ENCODE measurements at places on chromosomes 16 and 17.

- no peak overlapping the region for H3K4me3 ChIP-seq
- no peak overlapping the region for H3K27ac ChIP-seq
- DNase-seq = no peak
- H3K36me3 ChIP-seq = no peaks in the 10 kb centered on the region
Measured at GRCh38 chr16:80731915-80732314, 72.5 kb downstream of the CDYL2 start.

DNA sequence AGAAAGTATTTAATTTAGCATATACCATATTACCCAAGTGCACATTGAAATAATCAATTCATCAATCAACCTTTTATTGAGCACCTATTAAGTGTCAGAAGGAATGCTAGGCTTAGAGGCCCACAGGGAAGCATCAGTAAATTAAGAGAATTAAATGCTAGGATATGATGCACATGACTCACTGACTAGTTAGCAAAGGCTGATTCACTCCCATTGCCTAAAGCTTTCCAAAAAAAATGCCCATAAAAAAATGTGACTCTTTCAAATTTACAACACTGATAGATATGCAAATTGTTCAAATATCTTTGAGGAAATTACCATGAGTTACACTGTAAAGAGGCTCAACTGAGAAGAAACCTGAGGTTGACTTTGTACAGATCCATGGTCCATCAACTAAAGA lies 883.3 kb downstream of the CDH11 start:
- H3K36me3 ChIP-seq = no peaks in the 10 kb centered on the region
- H3K4me3 ChIP-seq = no peak overlapping the region
- H3K27me3 ChIP-seq = no peaks in the 10 kb centered on the region

GRCh38 chr16:35194681-35195080 lies 1735.3 kb downstream of the TP53TG3F start:
- no peaks in the 10 kb centered on the region for H3K36me3 ChIP-seq
- no peaks in the 10 kb centered on the region for H3K4me1 ChIP-seq
- no peak for DNase-seq
- no peak overlapping the region for H3K4me3 ChIP-seq
- H3K27me3 ChIP-seq = no peaks in the 10 kb centered on the region
- no peak overlapping the region for H3K27ac ChIP-seq

DNA sequence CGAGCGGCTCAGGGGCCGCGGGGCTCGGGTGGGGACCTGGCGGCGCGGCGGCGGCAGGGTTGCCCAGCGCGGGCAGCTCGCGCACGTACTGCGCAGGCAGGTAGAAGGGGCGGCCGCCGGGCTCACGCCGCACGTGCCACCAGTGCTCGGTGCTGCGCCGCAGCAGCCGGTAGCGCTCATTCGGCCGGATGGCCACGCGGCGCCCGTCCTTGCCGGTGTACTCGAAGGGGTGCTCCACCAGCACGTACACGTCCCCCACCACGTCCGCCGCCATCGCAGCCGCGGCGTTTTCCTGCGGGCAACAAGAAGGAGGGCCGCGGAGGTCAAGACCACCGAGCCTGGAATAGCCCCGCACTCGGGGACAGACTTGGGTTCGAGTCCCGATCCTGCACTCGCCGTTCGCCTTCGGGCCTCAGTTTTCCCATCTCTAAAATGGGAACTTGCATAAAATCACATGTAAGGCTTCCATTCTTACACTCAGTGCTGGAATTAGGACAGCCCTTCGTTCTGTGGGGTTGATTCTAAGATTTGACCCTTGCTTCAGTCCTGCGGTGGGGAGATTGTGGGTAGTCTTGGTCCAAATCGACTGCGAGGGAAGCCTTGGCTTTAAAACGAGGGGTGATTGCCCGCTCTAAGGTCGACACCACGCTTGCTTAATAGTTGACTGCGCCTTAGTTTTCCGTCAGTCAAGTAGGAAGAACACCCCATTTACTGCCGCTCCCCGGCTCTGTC lies 2.5 kb downstream of the ARHGAP27 start:
- peaks cover 2% of the 10 kb centered on the region for H3K36me3 ChIP-seq
- no peak overlapping the region for H3K4me3 ChIP-seq
- 0 out of 2 replicates have a peak overlapping the region, but pooled peaks have one; percentile 23 for H3K27ac ChIP-seq
- DNase-seq = no peak
- H3K4me1 ChIP-seq = no peaks in the 10 kb centered on the region

DNA sequence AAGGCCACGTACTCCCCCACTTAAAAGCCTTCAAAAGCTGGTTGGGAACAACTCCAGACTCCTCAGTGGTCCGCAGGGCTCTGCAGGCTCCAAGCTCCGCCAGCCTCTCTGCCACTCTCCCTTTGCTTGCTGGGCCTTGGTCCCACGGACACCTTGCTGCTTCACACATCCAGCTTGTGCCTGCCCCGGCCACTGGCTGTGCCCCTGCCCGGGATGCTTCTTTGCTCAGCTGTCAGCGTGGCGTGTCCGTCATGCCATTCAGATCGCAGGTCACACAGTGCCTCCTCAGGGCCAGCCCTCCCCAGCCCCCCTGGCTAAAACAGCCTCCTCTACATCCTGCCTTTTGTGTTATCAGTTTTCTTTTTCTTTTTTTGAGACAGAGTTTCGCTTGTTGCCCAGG lies 11.8 kb downstream of the ASPHD1 start:
- H3K27ac ChIP-seq = no peak overlapping the region
- H3K36me3 ChIP-seq = no peaks in the 10 kb centered on the region
- H3K4me1 ChIP-seq = no peaks in the 10 kb centered on the region
- no peaks in the 10 kb centered on the region for H3K27me3 ChIP-seq
- no peak for DNase-seq

DNA sequence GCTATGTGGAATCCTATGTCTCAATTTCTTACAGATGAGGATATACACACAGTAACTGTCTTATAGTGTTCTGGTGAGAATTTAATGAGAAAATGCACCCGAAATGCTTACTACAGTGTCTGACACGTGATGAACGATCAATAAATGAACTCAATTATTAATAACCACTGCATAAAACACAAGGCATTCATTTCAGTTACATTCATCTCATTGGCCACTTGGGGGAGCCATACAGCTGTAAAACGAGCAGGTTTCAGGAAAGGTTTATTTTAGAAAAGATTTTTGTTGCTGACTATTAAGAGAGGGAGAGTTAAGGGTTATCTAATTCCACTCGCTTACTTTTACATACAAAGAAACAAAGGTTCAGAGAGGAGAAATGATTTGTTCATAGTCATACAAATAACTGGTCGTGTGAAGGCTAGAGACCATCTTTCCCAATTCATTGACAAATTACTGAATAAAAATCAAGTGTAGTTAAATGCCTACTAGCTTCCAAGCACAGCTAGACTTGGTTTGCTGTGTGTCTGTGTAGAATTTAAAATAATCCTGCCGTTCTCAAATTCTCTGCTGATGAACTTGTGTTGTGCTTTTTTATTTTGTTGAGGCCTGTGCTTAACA lies 160.1 kb downstream of the MAP2K4 start:
- no peaks in the 10 kb centered on the region for H3K27me3 ChIP-seq
- H3K36me3 ChIP-seq = no peaks in the 10 kb centered on the region
- H3K4me1 ChIP-seq = no peaks in the 10 kb centered on the region
- no peak overlapping the region for H3K4me3 ChIP-seq

DNA sequence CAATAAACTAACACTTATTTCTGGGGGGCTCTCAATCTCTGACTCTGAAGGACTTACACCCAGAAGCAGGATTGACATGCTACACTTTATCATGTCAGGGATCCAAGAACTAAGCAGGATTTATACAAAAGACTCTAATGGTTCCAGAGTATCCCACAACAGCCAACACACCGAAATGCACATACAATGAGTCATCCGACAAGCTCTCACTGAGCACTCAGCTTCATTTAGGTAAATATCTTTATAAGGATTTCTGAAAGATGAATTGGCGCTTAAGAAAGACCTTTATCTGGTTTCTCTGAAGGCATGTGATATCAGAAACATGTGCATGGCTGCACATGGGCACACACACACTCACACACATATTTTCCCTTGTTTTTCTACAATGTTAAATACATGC lies 77.2 kb downstream of the TOX3 start:
- H3K4me3 ChIP-seq = no peak overlapping the region
- H3K4me1 ChIP-seq = no peaks in the 10 kb centered on the region

DNA sequence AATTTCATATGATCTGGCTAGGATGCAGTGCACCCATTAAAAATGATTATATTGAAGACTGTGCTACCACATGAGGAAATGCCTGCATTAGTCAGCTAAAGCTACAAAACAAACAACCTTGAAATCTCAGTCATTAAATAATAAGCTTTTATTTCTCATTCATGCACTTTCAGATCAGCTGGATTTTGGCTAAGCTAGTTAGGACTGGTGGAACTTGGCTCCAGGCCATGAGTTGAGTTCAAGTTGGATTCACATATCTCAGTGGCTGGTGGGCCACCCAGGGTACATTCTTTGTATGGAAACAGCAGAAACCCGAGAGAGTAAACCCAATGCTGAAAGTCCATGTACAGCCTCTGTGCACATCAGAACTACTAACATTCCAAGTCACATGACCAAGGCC lies 6.4 kb upstream of the SLFN12L start:
- no peak overlapping the region for H3K27ac ChIP-seq
- no peak overlapping the region for H3K4me3 ChIP-seq
- no peaks in the 10 kb centered on the region for H3K36me3 ChIP-seq
- DNase-seq = no peak
- peaks cover 4% of the 10 kb centered on the region for H3K27me3 ChIP-seq

DNA sequence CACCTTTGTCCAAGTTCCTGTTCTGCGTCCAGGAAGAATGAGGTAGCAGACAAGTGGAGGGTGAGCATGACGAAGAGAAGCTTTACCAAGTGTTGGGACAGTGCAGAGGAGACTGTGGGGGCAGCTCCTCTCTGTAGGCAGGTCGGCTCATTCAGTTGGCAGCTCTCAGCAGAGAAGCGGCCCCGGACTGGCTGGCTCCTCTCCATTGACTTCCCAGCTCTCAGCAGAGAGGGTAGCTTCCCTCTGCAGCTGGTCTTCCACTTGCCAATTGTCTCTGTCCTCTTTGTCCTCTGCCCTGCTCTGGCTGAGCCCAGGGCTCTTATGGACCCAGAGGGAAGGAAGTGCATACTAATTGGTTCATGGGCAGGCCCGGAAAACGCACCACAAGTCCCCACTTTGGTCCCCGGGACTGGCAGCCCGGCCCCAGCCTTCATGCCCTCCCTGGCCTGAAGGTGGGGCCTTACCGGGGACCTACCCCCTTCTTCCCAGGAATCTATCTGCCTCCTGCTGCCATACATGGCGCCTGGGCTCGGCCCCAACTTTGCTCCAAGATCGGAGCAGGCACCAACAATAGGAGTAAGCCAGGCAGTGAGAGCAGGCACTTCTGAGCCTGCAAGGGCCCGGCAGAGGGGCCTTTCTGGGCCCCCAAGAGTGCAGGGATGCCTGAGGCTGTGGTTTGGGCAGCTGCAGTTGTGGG lies 10.1 kb downstream of the KCTD5 start:
- no peak overlapping the region for H3K4me3 ChIP-seq
- no peak for DNase-seq
- peaks cover 2% of the 10 kb centered on the region for H3K36me3 ChIP-seq
- H3K27ac ChIP-seq = no peak overlapping the region
- peaks cover 4% of the 10 kb centered on the region for H3K4me1 ChIP-seq
- no peaks in the 10 kb centered on the region for H3K27me3 ChIP-seq

DNA sequence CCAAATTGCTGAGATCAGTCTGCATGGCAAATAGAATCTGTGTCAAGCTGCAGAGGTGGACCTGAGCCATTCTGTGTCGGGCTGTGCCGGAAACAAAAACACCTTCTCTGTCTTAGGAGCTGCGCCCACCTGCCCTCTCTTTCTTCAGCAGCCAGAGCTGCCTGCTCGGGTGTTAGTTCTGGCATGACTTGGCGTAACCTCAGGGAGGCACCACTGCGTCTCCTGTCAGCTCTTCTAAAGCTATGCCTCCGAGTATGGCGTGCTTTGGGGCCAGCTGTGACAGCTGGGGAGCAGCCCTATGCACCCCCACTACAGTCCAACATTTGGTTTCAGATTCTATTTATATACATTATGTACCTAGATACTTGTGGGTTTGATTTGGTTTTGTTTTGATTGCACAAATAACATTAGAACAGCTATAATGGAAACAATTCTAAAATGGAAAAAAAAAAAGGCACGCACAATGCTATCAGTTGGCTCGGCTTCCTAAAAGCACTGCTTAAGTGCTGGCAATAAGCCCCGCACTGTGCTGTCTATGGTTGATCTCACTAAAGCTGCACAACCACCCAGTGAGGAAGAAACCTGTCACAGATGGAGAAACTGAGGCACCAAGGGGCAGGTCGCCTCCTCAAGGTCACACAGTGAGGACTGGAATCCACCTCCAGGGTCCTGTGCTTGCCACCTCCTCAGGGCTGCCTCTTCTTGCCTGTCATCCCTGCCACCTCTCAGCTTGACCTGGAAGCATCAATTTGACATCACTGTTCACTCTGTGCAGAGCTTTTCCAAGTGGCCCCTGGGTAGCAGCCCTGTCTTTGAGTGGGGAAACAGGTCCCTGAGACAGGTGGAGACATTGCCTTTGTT lies 18.7 kb upstream of the ADGRG1 start:
- H3K27me3 ChIP-seq = no peaks in the 10 kb centered on the region
- H3K27ac ChIP-seq = no peak overlapping the region
- DNase-seq = no peak
- H3K4me3 ChIP-seq = no peak overlapping the region

Measured in Panc1 (cell line).